Smooth muscle cell of bladder (primary cell): ENCODE measurements at places on chromosomes 2 and 18. TPM values are rescaled to one million over a fixed set of nuclear protein-coding genes. Genes with fewer than 3 reads are reported as not detected.

The SERPINB4 gene
- 0.14 and 0.46 TPM in 2 replicates for total RNA-seq

The CD207 gene
- total RNA-seq, result not detected in 2 replicates

The ALPG gene
- not detected in 2 replicates for total RNA-seq

The RND3 gene
- total RNA-seq, result 606 and 918 TPM in 2 replicates
